ENCODE measurements at places on chromosomes 4 and X.

DNA sequence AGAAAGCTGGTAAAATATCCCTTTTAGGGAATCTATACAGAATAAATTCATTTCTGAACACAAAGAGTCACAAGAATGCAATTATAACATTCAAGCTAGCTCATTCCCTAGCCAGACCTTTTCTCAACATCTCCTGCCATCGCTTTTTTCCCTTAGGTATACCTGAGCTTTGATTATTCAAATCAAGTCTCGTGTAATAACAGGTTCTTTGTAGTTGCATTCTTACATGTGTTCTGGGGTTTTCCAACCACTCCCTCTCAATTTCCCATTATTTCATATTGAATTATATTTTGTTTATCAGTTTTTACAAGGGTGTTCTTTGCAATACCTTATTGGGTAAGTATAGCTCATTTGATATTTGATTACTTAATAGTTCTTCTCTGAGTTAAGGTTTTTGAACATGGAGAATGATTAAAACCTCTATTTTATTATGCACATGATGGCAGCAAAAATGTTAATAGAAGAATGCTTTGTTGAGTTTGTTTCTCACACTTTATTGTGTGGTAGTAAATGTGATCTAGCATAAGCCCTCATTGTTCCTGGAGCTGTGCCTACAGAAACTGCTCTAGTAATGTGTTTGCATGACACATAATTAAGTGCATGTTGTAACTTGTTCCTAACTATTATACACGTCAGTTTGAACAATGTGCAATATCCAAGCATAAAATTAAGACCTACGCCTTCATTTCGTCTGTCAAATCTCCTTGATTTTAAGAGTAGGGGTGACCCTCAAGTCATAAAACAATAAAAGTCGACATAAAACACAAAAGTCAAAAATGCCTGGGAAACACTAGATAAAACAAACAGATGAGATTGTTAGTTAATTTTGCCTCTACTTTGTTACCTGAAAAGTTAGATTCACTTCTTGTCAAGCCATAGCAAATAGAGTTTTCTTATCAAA lies 124.0 kb upstream of the POF1B start:
- DNase-seq: no peak

DNA sequence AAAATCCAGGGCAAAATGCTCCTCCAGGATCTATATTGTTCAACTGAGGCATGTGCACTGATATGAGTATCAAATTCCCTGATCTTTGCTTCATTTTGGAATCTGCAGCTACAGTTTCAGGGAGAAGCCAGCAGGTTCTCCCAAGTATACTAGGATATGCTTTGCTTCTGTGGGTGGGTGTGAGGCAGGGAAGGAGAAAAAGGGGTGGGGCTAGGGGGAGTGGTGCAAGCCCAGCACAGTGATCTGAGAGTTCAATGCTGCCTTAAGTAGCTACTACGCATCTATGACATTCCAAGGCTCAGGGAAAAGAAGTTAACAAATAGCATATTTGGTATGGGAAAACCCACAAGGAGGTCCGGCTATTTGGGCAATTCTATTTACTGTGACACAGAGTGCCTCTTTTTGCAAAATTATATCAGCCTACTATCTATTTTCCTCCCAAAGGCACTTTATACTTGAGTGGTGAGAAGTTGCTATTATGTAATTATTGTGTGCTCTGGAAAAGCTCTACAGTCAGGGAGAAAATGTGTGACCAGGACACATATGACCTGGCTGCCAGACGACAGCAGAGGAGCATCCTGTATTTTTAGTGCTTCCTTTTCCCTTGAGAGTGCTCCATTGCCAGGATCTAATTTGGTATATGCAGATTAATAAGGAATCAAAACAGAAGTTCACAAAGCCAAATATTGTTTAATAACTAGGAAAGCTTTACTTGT lies 162.0 kb downstream of the RNF150 start:
- no peak for DNase-seq

DNA sequence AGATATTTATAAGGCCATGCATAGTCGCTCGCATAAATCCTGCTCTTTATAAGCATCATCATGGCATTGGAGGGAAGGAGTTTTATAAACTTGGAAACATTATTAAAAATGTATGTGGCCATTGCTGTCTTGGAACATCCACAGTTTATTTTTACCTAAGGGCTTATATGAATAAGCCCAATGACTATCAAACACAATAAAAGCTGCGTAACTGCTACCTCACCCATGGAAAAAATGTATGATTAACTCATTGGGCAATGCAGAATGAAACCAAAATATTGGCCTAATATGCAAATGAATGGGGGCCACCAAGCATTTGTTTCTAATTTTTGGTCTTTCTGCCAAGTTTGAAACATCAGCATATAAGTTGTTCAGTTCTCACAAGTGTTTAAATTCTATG lies 19.1 kb downstream of the GEMIN8 start:
- no peak for DNase-seq

DNA sequence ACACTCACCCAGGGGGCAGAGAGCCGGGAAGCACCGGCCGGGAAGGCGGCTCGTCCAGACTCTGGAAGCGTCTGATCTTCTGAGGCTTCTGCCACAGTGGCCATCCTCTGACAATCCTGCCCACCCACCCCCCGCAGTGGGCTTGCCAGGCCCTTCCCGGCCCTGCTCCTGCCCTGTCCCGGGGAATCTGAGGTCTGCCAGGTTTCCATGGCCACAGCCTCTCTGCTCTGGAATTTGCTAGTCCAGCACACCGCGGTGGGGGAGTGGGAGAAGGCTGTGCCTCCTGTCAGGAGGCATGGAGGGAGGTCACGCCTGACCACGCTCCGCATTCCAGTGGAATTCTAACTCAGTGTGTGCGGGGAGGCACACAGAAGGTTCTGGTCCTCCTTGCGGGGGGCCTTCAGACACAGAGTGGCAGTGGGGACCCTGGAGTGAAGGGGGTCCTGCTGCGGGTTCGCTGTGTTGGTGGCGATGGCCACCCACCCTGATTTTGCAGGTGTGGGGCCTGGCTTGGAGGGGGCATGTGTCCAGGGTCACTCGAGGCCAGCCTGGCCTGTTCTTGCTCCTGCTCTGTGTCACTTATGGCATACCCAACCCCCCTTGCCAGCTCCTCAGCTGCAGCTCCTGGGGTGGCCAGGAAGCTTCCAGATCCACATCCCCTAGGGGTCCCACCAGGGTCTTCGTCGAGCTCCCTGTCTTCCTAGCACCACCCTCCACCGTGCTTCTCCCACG lies 55.6 kb upstream of the ADRA2C start:
- DNase-seq: no peak

- DNase-seq: no peak
Measured at GRCh38 chr4:76955182-76955581, 5.6 kb downstream of the SEPTIN11 start.

- no peak for DNase-seq
Measured at GRCh38 chr4:54234497-54235205, 5.6 kb downstream of the PDGFRA start.

- no peak for DNase-seq
Measured at GRCh38 chrX:24099394-24099793, 44.6 kb downstream of the EIF2S3 start.

DNA sequence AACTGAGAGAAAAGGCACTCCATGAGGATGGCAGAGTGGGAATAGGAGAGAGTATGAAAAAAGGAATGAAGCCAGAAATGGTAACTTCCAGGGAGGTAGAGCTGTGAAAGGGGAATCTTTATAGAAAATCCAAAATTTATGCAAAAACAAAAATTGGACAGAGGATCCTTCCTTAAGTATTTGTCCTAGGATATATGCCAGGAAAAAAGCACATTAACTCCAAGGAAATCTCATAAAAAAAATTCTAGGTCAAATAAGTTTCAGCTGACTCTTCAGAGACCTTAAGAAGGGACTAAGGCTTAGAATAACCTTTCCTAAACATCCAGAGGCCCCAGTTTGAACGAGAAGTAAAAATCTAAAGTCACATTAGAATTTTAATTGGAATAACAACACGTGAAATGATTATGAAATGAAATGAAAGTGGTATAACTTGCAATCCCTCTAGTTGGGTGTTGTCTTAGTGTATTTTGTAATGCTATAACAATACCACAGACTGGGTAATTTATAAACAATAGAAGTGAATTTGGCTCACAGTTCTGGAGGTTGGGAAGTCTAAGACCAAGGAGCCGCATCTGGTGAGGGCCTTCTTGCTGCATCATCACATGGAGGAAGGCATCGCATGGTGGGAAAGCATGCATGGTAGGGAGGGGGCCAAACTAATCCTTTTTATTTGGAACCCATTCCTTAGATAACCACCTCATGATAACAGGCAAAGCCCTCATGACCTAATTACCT lies 145.4 kb upstream of the RXFP1 start:
- no peak for DNase-seq

DNA sequence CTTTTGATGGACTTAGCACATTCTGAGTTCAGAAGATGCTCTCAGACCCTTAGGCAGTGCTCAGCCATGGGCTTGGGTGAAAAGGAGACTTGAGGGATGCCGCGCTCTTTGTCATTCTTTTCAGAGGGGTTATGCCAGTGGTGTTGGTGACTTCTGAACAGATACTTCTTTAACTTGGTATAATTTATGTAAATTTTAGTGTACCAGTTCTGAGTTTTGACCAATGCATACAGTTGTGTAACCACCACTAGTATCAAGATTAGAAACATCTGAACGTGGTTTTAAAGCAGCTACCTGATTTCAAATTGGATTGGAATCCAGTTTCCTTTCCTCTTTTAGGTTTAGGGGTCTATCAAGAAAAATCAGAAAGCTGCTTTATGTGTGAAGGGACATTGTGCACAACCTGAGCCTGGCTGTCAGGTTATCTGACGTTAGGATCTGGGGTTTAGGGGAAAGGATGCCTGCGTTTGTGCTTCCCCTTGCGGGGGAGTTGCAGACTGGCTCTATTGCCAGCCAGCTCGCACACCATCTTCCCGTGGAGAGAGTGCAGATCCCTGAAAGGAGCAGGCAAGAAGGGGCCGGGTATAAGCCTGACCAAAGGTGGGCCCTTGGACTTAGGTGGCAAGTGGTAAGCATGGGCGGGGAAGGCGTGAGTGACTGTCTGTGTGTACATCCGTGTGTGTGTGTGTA lies 19.0 kb downstream of the SMS start:
- no peak for DNase-seq

DNA sequence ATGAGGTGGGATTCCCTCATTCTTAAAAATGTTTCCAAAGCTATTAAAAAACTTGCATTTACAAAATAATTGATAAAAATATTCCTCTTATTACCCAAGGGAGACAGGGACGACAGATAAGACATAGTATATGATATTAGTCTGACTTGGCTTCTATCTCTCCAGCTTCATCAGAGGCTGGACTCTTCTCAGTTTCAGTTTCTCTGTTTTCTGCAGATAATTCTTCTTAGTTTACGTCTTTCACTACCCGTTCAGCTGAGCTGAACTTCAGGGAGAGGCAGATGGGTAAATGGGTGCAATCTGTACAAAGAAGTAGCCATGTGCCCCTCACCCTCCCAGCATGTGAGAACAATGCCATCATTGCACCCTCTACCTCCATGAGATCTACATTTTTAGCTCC lies 214.0 kb upstream of the SLIT2 start:
- no peak for DNase-seq

DNA sequence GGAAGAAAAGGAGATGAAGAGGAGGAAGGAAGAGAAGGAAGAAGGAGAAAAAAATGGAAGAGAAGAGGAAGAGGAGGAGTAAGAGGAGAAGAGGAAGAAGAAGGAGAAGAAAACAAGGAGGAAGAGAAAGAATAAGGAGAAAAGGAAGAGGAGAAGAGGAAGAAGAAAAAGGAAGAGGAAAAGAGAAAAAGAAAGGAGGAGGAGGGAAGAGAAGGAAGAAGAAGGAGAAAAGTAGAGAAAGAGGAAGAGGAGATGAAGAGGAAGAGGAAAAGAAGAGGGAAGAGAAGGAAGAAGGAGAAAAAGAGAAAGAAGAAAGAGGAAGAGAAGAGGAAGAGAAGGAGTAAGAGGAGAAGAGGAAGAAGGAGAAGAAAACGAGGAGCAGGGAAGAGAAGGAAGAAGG lies 11.8 kb upstream of the LEF1 start:
- no peak for DNase-seq

DNA sequence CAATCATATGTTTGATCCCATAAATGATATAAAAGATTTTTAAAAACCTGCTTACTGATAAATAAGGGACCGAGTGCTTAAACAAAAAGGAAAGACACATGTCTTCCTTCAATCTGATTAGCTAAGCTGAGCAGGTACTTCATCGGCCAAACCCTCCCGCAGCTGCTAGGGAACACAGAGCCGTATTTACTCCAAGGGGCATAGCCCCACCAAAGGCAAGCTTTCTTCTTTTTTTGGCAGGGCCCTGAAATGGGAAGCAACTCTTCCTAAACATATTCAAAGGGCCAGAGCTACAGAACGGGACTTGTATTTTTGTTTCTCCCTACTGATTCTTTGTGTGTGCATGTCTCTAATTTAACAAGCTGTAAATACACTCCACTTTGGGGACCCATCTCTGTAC lies 337.3 kb downstream of the NLGN4X start:
- DNase-seq: no peak

- DNase-seq: no peak
Measured at GRCh38 chr4:78057135-78057599, at the start of gene FRAS1. Gene FRAS1, plus strand, starts transcription at chr4:78057323. Its CDS starts 687 bp downstream, at chr4:78058010.
